ENCODE measurements at places on chromosomes 12 and 14.

DNA sequence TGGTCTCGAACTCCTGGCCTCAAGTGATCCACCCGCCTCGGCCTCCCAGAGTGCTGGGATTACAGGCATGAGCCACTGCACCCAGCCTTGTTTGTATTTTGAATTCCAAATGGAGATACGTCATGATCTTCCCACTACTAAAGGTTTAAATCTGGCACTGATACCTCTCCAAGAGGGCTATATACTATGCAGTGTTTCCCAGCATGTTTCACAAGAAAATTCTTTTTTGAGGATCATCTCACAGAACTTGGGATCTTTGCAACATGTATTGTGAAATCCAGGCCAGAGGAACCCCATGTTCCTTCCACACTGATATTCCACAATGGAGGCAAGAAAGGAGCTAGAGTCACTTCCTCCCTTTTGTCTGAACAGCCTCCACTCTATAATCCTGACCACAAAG lies 112.7 kb downstream of the NT5DC3 start:
- no peak for DNase-seq

DNA sequence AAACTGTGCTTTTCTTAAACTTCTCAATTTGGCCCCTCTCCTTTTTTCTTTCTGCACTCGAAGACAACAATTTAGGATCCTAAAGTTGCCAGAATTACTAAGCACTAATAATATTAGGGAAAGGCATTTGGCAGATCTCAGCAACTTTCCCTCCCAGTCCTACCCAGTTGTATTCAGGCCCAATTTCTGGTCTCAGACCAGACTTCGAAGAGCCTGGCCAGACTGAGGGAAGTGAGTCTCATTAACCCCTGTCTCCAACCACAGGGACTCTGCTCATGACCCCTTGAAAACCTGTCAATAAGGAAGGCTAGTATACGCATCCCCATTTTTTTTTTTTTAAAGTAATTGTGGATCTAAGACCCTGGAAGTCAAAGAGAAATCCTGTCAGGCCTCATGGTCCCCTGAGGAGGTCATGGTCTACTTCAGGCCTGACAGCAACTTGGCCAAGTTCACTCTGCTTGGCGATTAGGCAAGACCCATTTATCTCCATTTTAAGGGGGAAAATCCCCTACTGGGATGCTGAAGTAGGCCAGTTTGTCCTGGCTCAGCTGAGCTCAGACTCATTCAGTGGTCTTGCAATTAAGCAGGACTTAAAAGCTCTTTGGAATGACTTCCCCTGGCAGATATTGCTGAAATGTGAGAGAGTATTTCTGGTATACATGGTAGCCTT lies 521.0 kb downstream of the FUT8 start:
- DNase-seq = no peak

- DNase-seq = no peak
Measured at GRCh38 chr12:97452839-97453238, 9.8 kb upstream of the RMST start.

DNA sequence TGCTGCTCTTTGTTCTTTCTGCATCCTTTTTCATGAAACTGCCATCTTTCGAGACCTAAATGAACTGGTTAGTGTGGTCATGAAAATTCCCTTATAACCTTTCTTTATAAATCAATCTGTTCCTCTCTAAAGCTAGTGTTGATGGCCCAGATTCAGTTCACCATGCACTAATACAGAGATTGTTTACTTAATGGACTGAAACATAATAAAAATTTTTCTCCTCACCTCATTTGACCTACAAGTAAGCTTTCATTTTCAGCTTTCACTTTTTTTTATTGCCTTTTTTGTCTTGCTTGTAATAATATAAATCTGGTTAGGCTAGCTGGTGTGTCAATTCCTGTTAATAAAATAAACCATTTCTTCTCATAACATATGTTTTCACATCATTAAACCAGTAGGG lies 183.8 kb downstream of the CCDC59 start:
- DNase-seq = no peak

- no peak for DNase-seq
Measured at GRCh38 chr12:96078231-96079135, 43.1 kb upstream of the LTA4H start.

- no peak for DNase-seq
Measured at GRCh38 chr12:122023339-122024131, 1.9 kb downstream of the BCL7A start.

Data from activated T-cell treated with anti-CD3 and anti-CD28 coated beads, Interleukin-2, amount 50 U/mL, for 4 hours (primary cell).